ENCODE measurements at places on chromosomes 16 and 17. TPM values are rescaled to one million over a fixed set of nuclear protein-coding genes. Genes with fewer than 3 reads are reported as not detected.
A peak's percentile ranks its signal among the peaks of the same experiment; 100 is the strongest.

DNA sequence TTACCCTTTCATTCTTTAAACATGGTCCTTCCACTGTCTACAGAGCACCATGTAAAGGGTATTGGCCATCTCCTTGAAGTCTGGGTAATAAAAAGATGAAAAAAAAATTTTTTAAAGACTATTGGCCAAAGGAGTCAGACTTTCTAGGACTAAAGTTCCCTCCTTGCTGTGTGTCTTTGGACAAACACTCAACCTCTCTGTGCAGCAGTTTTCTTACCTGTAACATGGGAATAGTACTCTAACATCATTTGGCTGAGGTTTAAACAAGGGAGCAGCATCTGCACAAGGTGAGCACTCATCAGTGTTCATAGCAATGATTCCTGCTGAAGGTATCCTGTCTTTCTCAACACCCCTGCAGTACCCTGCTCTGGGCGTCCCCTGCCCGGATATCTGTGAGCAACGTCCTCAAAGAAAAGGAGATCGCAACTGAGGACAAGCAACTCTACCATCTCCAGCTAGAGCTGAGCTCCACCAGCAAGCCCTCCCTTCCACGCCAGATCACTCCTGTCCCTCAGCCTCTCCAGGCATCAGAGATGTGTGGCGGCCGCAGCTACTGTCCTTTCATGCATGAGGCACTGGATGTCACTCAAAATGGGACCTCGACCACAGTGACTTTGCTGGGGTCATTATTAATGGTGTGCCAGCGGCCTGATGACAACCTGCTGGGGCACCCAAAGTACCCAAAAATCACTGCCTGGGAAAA, 29.5 kb upstream of the RPH3AL start:
- DNase-seq, result no peak

- no peak for DNase-seq
Observed at GRCh38 chr17:34797720-34798119, 163.5 kb downstream of the CCT6B start.

- no peak for DNase-seq
Observed at GRCh38 chr16:66953462-66954096, 7.5 kb upstream of the CES3 start.

- no peak for DNase-seq
Observed at GRCh38 chr16:87635541-87636049, 33.3 kb downstream of the JPH3 start.

- DNase-seq, result no peak
Observed at GRCh38 chr17:68127914-68128313, 92.4 kb downstream of the KPNA2 start.

GRCh38 chr16:9124908-9125584, 33.6 kb downstream of the HAPSTR1 start:
- no peak for DNase-seq

DNA sequence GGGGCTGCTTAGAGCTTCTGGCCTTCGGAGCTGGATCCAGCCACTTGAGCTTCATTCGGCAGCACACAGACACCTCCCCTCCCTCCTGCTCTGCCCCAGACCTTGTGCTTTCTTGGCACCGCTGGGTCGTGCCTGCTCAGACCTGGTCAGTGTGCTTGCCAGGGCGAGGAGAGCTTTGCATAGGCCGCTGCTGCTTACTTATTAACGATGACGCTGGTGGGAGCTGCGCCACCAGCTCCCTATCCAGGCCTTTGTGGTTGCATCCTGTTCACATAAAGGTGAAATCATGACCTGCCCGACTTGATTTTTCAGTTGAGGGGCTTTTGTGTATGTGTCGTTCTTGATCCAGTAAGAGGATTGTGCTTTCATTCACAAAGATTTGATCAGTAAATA, 101.1 kb downstream of the MSI2 start:
- DNase-seq, result peak; percentile 86

DNA sequence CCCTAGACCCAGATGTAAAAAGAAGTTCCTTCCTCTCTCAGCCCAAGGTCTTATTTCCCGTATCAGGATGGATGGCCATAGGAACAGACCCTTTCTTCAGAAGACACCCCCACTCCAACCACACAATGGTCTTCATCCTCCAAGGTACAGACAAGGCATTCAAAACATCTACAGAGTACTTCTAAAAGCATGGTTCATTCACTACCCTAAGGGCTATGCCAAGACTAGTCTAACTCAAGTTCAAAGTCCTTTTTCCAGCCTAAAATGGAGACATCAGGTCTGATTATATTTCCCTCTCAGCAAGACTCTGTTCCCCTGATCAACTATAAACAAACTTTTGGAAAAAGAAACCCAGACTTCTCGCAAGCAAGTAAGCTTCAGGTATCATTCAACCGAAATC, 388.9 kb downstream of the NPIPA8 start:
- DNase-seq, result no peak

DNA sequence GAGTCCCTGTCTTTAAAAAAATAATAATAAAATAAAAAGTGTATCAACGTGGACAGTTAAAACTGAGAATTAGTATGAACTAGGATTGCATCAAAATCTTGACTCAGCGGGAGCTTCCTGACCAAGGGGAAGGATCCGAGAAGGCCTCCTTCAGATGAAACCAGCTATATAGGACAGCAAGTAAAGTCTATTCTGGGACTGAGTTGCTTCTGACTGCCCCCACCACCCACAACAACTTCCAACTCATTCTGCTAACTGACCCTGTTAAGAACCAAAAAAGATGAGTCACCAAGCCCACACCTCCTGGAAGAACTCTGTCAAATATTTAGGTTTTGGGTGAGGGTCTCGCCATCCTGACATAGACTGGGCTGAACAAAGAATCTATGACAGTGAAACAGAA, 24.9 kb downstream of the MPP3 start:
- DNase-seq, result no peak

DNA sequence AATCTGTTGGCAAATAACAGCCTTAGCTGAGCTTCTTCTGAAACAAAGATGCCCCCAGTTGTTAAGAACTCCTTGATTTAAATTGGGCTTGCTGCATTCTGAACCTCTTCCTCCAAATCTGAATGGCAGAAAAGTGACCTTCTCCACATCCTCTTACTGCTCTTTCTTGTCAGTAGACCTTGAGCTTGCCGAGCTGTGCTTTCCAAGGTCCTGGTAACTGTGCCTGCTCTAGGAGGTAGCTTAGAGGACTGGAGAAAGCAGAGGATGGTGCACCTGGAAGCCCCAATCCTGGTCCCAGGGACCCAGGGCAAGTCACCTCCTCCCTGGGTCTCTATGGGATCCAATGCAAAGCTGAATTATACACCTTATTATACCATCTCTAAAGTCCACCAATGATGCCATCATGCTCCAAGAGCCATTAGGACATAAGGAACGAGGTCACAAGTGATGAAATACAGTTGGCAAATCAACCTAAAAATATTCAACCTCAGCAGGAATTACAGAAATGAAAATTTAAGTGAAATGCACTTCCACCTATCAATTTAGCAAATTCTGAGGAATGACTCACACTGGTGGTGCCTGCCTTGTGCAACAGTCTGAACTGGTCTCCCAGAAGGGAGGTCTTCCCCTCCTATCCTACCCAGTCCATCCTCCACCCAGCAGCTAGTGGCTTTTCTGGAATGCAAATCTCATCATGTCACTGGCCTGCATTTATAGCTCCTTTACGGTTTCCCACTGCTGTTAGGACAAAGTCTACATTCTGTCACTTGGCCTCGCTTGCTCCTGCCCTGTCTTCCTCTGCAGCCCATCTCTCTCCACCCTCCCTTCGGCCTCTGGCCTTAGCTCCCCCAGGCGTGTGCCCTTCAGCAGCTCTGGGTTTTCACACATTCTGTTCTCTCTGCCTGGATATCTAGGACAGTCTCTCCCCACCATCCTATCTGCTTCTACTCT, 36.6 kb downstream of the TOM1L2 start:
- no peak for DNase-seq

Gene MMP28
- total RNA-seq, result 12.3 TPM

Gene TNP2
- total RNA-seq, result not detected

Gene DHRS7C
- not detected for total RNA-seq

Gene LRRC37A
- total RNA-seq, result 4.3 TPM

Gene CMC2
- total RNA-seq, result 27.5 TPM
